ENCODE measurements at places on chromosomes 5 and 9.

- no peak for DNase-seq
These were observed 350.8 kb downstream of the GADD45G start for GRCh38 chr9:89955626-89956025.

DNA sequence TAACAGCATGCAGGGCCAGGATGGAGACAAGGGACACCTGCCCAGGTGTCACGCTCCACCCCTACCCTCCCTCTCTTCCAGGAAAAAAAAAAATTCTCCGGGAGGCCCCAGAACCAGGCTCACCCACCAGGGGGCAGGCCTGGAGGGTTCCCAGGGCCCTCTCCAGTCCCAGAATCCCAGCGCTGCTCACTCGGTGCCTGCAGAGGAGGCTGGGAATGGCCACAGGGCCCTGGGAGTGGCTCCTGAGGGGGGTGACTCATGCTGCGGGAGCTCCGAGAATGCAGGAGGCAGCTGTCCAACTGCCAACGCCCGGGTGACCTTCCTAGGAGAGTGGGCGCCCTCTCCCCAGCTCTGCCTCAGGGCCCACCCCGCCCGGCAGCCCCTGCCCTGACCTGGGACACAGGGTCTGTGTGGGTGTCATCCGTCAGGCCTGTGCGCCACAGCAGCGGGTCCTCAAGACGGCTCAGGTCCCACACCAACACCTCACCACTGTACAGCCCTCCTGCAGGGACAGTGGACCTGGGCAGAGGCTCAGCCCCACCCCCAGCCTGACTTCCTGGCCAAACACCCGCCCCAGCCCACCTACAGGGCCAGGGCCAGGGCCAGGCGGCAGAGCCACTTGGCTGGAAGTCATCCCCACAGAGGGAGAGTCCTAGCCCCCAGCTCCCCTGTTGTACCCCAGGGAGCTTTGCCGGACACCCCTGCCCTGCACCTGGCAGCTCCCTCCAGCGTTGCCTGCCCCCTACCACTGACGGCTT, 21.2 kb downstream of the DYNC2I2 start:
- no peak for DNase-seq

GRCh38 chr9:124946167-124946566, 5.3 kb upstream of the GOLGA1 start:
- no peak for DNase-seq

- DNase-seq, result no peak
These were observed 134.0 kb downstream of the KCTD16 start for GRCh38 chr5:144304688-144305087.

- DNase-seq, result no peak
These were observed 29.9 kb downstream of the TMC1 start for GRCh38 chr9:72551306-72551705.

- DNase-seq, result no peak
These were observed 13.8 kb upstream of the STC2 start for GRCh38 chr5:173341961-173342430.

DNA sequence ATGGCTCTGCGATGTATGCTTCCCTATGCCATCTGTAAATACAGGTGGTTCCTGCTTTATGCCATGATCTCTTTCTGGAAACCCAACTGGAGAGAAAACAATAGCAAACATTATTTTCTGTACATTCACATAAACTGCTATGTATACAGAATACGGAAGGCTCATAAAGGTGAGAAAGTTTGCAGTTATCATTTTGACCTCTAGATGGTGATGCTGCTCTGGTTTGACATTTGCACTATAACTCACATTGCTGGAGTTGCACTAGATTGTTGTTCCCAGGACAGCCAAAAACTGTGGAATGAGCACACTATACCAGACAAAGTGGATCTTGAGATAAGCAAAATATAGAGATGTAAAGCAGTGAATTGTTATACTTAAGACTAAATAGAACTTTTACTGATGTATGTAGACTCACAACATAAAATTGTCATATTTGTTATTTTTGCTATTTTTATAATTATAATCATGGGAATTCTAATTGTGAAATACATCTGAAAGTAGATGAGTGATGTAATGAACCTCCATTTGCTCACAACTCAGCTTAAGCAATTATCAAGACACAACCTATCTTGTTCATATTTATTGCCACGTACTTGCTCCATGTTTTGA, 246.5 kb downstream of the PTPRD start:
- no peak for DNase-seq

DNA sequence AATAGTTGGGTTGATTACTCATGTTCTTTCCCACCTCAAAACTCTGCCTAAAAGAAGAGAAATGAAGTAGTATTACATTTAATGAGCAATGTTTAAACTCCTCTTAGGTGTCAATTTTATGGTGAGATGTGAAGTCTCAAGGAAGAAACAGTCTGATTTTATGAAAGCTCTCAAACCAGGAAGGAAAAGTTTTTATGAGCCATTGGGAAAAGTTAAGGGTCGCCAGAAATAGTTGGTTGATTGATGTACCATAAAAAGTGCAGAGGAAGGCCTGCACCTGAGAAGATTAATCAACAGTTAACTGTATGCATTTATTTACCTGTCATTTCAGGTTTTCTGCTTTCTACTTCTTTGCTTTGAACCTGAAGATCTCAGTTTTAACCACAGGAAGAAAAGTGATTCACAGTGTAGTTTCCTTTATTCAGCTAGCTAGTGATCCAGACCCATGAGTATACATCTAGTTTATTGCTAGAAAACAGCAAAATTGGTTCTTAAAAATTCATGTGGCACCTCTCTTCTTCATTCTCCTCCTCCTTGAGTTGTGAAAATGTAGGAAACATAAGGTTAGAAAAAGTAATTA, 133.1 kb downstream of the CSNK1G3 start:
- DNase-seq, result no peak

DNA sequence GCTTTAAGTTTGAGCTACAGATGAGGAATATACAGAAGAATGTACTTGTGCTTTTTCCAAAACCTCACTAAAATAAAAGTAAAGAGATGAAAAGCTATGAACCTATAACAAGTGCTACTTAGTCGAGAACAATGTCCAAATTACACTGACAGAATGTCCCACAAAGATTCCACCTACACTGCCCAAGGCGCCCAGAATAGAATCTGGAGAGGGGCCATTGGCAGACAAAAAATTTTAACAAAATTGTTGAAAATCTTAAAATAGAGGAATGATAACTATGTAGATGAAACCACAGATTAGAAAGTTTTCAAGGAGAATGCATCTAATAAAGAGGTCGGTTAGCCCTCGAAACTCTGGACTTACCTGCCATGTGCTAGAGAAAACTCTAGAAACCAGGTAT, 235.3 kb downstream of the CETN3 start:
- DNase-seq, result no peak

DNA sequence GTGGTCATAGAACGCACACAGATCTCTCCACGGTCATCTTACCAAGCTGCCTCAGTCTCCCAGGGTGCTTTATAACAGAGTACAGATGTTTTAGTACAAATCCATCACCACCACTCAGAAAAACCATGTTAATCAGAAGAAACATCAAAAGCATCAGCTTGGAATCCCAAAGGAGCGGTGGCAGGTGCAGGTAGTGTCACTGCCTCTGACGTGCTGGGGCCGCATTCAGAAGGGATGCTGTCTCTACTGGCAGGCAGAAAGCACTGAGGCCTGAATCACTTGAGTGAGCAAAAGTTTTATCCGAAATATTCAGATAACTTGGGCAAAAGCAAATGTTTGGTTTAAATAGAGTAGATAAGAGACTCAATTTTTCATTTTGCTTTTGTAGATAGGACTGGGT, 448.4 kb upstream of the ZNF608 start:
- DNase-seq, result no peak

DNA sequence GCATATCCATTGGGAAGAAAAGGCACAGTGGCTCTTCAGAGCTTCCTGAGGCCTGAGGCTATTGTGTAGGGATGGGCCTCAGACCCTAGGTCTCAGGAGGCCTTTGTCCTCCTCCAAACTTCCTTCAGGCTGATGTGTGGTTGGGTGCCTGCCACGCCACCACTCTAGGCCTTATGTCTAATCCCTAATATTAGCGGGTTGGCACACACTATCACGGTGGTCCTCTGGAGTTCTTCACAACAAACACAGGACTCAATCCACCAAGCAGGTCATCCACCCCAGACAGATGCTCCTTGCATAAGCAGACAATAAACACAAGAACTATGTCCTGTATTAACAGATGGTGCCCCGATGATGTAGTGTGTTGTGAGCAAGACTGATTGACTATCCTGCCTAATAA, 31.0 kb upstream of the FSTL4 start:
- DNase-seq, result no peak

DNA sequence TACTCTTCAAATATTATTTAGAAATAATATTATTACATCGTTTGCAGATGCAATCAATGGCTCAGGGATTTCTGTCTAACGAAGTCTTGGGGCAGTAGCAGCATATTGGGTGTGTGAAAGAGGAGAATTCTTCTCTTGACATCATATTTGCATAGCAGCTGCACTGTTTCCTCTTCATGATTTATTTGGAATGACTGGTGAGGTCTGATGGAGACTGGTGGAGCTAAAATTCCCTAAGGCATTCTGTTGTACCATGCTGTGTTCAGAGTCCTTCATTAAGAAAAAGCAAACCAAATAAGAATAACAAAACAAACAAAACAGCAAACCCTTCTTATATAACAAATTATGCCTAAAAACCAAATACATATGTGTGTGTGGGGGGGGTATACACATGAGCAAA, 177.6 kb downstream of the DIRAS2 start:
- no peak for DNase-seq

GRCh38 chr9:78325343-78325742, 28.4 kb downstream of the PSAT1 start:
- no peak for DNase-seq

GRCh38 chr5:401146-402034, 41.6 kb upstream of the EXOC3 start:
- DNase-seq, result no peak

All from stimulated activated CD4-positive, alpha-beta T cell treated with anti-CD3 and anti-CD28 coated beads, Interleukin-12 subunit alpha, Interleukin-12 subunit beta, amount 100 ng/mL, for 24 hours (primary cell).